HEK293T (cell line): ENCODE measurements at places on chromosomes 5 and 9.

DNA sequence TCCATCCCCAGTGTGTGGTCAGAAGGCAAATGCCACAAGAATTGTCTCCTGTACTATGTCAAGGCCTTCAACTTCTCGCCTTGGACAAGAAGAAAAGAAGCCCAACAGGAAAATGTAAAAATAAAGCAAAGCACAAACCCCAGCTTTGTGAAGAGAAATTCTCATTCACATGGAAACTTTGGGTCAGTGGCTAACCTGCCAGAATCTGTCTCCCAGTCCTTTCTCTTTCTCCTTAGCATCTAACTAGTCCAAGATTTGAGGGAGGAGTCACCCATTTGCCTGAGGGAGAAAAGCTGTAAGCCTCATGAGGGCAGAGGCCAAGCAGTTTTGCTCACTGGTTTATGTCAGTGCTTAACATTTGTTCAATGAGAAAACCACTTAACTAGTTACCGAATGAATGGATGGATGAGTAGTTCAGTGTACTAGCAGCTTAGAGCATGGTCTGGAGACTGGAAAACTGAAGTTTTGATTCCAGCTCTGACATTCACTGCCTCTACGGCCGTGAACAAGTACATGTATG, 36.0 kb downstream of the ADAM19 start:
- no peak for DNase-seq

- DNase-seq: no peak
These were observed 412.8 kb upstream of the PTGER4 start for GRCh38 chr5:40266952-40267351.

GRCh38 chr9:38322937-38323336, 69.6 kb upstream of the ALDH1B1 start:
- DNase-seq: no peak

DNA sequence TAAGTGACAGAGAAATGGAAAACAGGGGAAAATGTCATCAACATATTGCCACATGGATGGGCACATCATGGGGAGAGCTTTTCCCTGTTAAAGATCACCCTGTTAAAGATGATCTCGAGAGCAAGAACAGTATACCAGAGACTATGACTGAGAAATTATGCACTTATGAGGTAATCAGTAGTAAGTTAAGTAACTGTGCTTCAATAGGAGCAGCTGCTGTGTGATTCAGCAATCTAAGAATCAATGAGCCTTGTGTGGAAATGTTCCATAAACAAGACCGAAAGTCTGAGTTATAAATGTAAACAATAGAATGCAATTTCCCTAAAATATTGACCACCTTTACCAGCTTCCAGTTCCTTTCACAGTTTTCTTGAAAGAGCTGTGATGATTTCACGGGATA, 582.3 kb downstream of the CAAP1 start:
- no peak for DNase-seq

DNA sequence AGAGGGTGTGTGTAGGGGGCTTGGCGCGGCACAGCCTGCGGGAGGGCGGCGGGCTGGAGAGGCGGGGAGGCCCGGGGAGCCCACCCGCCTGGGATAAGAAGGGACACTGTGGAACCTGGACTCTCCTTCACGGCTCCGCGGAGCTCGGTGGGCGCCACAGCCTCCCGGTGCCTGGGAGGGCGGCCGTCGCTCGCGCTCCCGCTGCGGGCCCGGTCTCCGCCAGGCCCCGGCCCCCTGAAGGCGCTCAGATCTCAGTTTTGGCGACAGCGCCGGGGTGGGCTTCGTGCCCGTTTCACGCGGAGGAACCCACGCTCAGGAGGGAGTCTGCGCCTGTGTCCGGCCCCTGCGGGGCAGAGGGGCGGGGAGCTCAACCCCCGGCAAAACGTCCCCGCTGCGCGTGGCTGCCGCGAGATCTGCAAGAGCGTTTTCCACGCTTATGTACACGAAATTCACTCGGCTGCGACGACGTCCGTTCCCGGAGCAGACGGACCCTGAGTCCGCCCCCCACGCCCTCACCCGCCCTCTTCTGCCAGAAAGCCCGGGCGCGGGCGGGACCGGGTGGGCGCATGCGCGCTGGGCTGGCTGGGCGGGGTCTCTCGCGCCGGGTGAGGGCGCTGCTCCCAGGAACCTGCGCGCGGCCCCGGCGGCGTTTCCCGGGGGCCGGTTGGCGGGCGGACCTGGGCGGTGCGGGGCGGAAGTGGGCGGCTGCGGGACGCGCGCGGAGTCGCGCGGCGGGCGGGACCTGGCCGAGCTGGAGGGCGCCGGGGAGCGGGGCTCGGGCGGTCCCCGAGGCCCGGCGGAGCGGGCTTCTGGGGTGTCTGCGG, at the start of gene NELFB:
TSS of gene NELFB (plus strand) at position 704 of the 824 bp plus-strand sequence.
- DNase-seq: peak; percentile 96

GRCh38 chr9:94498801-94499453, 56.0 kb upstream of the PCAT7 start:
- DNase-seq: no peak

DNA sequence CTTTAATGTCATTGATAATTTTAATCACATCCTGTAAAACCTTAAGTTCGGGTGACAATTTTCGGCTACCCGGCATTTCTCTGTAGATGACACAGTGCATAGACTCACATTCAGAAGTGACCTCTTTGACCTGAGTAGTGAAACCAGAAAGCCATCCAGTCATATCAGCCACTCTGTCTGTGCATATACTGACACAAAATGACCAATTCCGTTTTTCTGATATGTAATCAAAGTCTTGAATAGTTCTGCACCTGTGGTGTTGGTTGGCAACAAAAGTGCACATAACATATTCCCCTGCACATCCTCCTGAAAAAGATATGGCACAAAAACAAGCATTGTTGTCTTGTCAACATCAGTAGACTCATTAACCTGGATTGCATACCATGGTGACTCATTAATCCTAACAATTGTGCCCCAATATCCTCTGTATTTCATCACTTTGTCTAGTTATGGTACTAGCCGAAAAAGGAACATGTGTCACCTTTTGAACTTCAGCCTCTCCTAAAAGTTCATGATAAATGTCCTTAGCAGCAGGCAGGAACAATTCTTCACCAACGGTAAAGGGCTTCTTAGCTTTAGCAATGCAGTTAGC, 4.6 kb upstream of the HNRNPA0 start:
- DNase-seq: no peak

DNA sequence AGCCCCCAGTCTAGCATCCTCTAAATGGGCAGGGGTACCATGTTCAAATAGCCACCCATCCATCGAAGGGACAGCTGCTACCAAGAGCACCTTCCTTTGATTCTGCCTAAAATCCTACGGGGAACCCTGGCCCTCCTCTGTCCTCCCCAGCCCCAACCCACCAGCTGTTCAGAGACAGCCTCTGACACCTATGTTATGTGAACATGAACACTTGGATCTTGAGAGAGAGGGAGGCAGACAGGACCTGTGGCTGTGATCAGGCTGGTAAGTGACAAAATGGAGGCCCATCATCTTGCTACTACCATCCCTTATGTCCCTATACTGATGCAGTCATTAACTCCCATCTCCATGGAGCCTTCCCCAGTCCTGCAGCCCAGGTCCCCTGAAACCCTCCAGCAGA, 8.2 kb downstream of the SLC23A1 start:
- DNase-seq: no peak

GRCh38 chr5:177994561-177995190, 1.4 kb downstream of the PROP1 start:
- no peak for DNase-seq

GRCh38 chr9:70485273-70485858, 70.9 kb upstream of the KLF9 start:
- DNase-seq: no peak

DNA sequence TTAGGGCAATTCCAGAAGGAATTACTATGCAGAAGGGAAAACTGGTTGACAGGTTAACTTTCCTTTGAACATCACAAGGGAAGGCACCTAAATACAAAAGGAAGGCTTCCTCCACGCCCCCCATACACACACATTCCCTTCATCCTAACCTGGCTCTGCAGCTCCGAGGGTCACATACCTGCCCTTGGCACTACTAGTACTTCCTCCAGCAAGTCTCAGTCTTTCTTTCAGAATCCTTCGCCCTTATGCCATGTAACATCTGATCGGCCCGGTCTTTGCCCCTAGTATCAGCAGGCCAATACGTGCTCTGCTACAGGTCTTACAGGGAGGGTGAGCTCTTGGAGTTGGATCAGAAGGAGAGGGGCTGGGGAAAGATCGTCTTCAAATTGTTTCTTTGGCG, 1.6 kb upstream of the MARCHF6 start:
- no peak for DNase-seq

- no peak for DNase-seq
These were observed 80.9 kb upstream of the ALDH1B1 start for GRCh38 chr9:38311382-38312270.

DNA sequence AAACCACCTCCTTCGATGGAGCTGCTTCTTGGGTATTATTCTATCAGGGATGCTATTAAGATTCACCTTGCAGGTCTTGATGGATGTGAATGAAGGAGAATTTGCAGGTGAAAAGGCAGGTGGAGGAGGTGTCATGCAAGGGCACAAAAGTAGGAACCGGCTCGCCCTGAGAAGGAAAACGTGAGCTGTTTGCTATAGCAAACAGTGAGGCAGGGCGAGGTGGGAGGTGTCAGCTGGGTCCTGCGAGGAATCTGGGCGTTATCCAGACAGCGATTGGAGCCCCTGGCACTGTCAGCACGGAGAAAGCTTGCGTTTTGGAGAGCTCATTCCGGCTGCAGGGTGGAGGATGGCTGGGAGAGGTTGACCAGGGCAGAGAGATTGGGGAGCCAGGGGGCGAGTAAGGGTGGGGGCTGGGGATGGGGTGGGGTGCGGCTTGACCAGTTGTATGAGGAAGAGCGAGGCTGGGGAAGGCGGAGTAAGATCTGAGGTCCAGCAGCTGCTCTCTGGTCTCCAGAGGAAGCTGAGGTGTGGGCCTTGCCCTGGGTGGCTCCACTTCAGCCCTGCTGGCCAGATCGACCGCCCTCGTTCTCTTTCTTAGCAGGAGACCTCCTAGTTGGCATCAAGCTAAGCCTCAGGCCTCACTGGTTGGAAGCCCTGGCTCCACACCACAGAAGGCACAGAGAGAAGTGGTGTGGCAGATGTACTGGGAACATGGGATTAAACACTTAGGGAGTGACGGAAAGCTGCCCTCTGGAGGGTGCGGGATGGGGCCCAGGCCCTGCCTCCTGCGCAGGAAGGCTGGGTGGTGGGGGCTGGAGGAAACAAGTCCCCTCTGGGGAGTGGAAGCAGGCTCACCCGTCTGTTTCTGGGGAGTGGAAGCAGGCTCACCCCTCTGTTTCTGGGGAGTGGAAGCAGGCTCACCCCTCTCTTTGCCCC, 54.7 kb upstream of the NEURL1B start:
- DNase-seq: no peak

GRCh38 chr5:62376064-62376463, 27.6 kb downstream of the DIMT1 start:
- DNase-seq: no peak

DNA sequence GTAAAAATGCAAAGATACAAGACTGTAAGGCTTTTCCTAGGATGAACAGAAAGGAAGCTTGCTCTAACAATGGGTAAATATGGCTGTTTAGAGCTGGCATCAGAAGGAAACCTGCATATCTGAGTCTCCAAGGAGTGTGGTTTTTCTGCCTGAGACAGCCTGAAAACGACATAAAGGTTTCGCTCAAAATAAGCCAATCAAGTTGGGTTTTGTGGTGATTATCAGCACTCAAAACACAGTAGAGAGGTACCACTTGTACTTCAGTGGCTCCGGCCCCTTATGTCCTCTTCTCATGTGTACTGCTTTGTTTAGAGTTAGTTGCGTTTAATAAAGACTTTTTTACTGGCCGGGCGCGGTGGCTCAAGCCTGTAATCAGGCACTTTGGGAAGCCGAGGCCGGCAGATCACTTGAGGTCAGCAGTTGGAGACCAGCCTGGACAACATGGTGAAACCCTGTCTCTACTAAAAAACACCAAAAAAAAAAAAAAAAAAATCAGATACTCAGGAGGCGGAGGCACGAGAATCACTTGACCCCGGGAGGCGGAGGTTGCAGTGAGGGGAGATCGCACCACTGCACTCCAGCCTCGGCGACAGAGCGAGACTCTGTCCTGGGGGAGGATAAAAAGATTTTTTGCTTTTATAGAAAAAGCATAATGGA, 39.4 kb downstream of the KLF9 start:
- peak; percentile 10 for DNase-seq

- no peak for DNase-seq
These were observed 412.7 kb upstream of the BRINP1 start for GRCh38 chr9:119781886-119782285.

- DNase-seq: no peak
These were observed 79.4 kb downstream of the ZNF366 start for GRCh38 chr5:72427488-72428437.

DNA sequence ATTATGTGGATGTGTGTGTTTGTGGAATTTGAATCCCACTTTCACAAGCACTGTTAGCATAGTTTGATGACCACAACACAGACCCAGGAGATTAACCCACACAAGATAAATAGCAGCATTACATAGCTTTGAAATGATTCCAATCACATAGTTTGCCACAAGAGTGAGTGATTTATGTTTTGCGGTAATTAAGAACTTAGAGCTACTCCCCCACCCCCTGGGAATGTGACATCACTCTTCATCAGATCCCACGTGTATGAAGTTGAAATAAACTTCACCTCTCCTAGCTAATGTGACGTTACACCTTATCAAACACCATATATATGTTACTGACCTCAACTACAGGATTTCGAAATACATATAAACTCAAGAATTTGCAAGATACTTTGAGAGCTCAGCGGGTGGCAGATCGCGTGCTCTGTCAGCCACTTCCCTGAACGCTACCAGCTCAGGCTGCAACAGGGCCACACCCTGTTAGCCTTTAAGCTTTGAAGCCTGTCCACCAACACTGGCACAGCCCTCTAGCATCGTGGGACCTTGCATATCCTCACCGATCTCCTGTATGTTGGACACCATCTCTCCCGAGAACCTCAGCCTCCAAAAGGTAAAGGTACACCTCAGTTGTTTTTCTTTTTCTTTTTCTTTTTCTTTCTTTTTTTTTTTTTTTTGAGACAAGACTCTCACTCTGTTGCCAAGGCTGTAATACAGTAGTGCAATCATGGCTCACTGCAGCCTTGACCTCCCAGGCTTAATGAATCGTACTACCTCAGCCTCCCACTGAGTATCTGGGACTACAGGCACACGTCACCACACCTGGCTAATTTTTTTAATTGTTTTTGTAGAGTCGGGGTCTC, 1.7 kb upstream of the AGTPBP1 start:
- peak; percentile 66 for DNase-seq

DNA sequence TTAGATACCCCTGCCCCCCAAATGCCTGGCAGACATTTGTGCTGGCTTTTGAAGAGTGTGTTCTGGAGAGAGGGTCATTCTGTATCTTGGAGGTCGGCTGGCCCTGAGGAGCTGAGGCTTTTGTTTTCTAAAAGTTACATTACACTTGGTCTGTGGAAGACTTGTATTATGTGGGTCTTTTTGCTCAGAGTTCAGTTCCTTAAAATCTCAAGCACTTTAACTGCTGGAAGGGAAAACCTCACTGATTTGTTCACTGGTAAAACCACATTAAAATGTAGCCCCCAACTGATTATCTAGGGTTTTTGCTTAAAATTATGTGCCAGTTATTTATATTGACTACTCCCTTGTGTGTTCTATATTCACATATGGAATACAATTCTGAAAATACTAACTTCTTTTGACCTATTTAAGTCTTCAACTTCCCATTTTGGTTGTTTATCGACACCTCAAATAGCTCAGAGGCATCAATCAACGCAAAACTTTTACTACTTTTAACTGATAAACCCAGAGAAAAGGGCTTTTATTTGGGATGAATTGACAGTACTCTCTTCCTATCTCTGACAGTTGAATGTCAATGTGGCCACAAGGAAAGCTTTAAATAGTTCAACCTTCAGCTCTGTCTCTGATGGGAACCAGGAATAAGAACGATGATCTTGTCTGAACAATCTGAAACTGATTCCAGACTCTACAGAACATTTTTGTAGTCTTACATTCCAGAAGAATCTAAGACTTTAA, 54.0 kb upstream of the MAP3K1 start:
- no peak for DNase-seq
